SJSA1 (cell line): ENCODE measurements at places on chromosomes 2 and 18. TPM values are rescaled to one million over a fixed set of nuclear protein-coding genes. Genes with fewer than 3 reads are reported as not detected.

GREB1 gene
- total RNA-seq: not detected in 2 replicates

EDAR gene
- total RNA-seq: not detected in 2 replicates

KIAA2012 gene
- 0.03 TPM in 1 of 2 replicates, not detected in the other for total RNA-seq

RPS27A gene
- 1,776 and 2,070 TPM in 2 replicates for total RNA-seq

SP110 gene
- total RNA-seq: 13.1 and 13.9 TPM in 2 replicates

SMPD4 gene
- 24.9 and 25.7 TPM in 2 replicates for total RNA-seq

XDH gene
- total RNA-seq: 0.05 TPM in 1 of 2 replicates, not detected in the other

LBX2 gene
- 0.18 and 1.6 TPM in 2 replicates for total RNA-seq

LAMA1 gene
- total RNA-seq: 5.2 and 6.4 TPM in 2 replicates

SERPINB11 gene
- total RNA-seq: not detected in 2 replicates

FBLN7 gene
- total RNA-seq: not detected in 2 replicates

TCF23 gene
- total RNA-seq: not detected in 2 replicates

ORC4 gene
- 49.5 and 68.0 TPM in 2 replicates for total RNA-seq

CFC1B gene
- not detected in 2 replicates for total RNA-seq

RAX gene
- total RNA-seq: not detected in 2 replicates

CPO gene
- not detected in 2 replicates for total RNA-seq

IL36G gene
- not detected in 2 replicates for total RNA-seq

CRACDL gene
- not detected in 2 replicates for total RNA-seq

MOGAT1 gene
- total RNA-seq: not detected in 2 replicates

PIEZO2 gene
- 4.2 and 5.5 TPM in 2 replicates for total RNA-seq

TMEM214 gene
- 52.4 and 57.3 TPM in 2 replicates for total RNA-seq

KLHL14 gene
- total RNA-seq: not detected in 2 replicates

ESPNL gene
- 3.5 and 6.9 TPM in 2 replicates for total RNA-seq
